ENCODE measurements at places on chromosomes 13 and 19.

GRCh38 chr13:94313321-94313910, 166.1 kb downstream of the DCT start:
- no peak for DNase-seq

DNA sequence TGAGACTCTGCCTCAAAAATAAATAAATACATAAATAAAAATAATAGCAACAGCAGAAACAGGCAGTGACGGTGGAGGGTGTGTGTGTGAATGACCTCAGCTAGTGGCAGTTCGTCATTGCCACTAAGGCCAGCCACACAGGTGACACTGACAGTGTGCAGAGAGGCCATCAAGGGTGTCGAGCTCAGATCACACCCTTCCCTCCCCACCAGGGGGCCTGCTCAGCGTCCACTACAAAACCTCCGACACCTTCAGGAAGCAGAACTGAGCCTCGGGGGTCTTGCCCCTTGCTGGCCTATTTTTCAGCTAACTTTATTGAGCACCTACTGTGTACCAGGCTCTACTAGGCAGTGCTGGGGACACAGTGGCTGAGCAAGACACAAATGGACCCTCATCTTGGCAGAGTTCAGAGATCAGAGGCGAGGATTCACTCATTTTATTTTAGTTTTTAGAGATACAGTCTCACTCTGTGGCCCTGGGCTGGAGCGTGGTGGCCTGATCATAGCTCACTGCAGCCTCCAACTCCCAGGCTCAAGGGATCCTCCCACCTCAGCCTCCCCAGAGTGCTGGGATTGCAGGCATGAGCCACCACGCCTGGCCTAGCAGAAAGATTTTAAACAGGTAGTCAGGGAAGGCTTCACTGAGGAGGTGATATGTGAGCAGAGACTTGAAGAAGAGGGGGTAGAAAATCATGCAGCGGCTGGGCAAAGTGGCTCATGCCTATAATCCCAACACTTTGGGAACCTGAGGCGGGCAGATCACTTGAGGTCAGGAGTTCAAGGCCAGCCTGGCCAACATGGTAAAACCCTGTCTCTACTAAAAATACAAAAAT, 30.3 kb upstream of the SEMA6B start:
- no peak for DNase-seq

DNA sequence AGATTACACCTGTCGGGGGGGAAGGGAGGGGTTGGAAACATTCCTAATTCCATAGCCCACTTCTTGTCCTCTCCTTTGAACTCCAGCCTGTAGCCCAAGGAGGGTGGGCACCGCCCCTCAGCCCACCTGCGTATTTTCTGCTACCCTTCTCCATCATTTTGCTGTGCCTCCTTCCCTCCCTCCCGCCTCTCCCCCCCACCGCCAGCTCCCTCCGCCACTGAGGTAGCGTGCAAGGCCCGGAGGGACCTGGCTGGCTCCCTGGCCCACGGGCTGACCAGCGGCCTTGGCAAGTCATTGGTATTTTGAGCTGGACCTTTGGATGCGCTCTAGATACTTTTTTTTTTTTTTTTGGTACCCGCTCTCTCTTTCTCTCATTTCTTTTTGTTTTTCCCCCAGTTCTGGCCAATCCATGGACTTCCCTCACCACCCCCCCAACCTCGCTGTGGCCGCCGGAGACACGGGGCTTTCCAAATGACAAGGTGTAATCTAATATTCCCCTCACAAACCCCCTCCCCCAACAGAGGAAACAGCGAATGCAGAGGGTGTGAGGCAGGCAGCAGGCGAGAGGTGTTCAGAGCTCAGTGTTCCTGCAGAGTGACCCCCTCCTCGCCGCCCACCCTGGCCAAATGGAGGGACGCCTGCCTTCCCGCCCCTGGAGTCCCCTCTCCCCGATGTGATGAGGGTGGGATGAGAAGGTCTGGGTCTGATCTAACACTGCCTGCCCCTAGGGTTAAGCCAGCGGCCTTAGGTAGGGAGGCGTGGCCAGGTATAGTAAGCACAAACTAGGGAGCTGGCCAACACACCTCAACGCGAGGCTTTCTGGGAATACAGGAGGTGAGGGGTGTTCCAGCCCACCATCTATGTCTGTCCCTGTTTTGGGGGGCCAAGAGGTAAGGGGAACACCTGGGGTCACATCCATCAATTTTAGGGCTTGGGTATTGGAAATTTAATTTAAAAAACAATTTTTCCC, 89.2 kb downstream of the PTPRS start:
- DNase-seq = no peak

DNA sequence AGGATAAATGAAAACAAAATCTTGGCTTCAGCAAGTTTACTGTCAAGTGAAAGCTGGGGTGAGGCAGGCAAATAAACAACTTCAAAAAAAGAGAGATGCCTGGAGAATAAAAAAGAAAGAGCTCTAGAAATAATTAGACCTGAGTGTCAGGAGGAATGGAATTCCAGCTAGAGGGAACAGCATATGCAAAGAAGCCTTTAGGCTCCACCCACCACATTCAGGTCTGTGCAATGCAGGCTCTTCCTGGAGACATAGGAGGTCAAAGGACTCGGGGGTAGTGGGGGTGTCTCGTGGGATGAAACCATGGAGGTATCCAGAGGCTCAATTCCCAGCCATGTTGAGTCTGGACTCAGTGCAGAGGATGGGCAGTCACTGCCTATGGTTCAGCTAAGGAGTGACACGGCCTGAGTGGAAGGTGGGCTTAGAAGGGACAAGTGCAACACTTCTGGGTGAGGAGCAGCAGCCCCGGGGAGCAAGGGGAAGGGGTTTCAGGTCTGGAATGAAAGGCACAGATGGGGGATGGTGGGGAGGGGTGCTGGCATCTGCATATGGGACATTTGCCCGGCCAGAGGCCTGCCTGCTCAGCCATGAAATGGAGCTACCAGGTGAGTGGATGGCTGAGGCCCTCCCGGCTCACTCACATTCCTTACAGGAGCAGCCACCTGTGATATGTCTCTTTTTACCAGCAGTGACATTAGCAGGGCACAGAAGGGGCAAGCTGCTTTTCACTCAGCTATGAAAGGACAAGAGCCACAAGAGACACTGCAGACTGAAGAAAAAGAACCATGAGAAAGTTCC, 12.3 kb downstream of the LATS2 start:
- no peak for DNase-seq

DNA sequence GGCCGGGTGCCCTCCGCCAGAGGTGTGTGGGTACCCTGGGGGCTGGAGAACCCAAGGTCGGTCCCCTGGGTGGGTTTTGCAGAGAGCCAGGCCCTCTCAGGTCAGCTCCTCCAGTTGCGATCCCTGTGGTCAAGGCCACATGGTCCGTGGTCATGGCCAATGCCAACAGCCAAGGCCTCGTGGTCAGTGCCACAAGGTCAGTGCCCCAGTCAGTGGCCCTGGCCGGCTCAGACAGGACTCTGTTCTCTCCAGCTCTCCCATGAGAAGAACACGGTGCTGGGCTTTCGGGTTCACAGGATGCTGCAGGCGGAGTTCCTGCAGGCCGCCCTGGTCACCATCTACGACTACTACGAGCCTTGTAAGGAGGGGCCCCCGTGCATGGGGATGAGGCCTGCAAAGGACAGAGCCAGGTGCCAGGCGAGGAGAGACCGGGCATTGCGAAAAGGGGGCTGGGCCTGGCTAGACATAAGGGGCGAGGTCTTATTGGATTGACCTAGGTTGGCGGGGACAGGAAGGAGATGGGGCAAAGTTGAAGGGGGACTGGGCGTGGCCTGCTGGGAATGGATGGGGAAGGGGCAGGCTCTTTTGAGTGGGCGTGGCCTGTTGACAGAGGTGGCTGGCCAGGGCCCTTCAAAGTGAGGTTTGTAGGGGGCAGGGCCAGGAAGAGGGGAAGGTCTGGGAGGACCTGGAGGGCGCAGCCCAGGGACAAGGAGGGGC, 15.2 kb upstream of the SHFL start:
- no peak for DNase-seq

DNA sequence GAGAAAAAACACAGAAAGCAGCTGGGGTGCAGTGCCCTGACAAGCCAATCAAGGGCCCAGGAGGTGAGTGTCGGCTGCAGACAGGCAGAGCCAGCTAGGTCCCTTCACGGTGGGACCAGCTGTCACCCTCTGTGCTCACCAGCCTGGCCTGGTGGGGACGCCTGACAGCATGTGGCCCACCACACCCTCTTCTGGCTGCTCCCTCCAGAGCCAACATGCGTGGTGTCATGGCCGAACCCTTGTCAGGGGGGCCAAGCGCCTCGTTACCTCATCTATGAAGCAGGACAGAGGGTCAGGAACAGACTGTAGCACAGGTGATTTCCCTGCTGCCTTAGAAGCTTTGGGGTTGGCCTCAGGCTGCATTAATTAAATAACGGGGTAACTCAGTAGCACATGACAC, 40.0 kb upstream of the ISYNA1 start:
- DNase-seq = no peak

DNA sequence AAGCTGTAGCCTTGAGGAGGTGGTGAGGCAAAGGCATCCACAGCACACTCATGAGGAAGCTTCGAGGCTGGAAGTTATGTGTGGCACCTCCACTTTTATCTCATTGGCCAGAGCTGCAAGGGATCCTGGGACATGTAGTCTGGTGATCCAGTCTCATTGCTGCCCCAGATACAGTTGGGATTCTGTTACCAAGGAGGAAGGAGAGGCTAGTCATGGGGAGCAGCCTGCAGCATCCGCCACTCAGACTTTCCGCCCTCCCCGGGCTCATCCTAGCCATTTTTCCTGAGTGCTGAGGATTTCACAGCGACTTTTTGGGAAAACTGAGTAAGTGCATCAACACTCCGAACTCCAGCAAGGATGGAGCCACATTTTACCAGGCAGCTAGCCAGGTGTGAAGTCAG, 74.4 kb downstream of the DPF1 start:
- no peak for DNase-seq

DNA sequence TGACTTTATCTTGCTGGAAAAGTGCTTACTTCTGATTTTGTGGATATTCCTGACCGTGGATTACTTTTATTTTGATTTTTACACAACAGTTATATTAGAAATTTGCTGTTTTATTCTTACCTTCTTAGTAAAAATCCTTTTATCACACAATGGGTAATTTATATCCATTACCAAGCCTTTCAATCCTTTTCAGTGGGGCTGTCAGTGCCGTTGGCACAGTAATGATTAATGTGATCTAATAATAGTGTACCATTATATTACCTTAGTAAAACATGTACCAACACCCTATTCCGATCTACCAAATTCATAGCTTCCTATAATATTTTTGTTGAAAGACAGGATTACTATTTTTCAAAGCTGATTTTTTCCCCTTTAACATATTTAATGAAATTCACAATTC, 87.3 kb upstream of the ZNF536 start:
- no peak for DNase-seq

GRCh38 chr19:29454109-29454508, 71.7 kb upstream of the VSTM2B start:
- DNase-seq = no peak

- DNase-seq = no peak
Measured at GRCh38 chr13:98173431-98174152, 3.5 kb downstream of the RNF113B start.

DNA sequence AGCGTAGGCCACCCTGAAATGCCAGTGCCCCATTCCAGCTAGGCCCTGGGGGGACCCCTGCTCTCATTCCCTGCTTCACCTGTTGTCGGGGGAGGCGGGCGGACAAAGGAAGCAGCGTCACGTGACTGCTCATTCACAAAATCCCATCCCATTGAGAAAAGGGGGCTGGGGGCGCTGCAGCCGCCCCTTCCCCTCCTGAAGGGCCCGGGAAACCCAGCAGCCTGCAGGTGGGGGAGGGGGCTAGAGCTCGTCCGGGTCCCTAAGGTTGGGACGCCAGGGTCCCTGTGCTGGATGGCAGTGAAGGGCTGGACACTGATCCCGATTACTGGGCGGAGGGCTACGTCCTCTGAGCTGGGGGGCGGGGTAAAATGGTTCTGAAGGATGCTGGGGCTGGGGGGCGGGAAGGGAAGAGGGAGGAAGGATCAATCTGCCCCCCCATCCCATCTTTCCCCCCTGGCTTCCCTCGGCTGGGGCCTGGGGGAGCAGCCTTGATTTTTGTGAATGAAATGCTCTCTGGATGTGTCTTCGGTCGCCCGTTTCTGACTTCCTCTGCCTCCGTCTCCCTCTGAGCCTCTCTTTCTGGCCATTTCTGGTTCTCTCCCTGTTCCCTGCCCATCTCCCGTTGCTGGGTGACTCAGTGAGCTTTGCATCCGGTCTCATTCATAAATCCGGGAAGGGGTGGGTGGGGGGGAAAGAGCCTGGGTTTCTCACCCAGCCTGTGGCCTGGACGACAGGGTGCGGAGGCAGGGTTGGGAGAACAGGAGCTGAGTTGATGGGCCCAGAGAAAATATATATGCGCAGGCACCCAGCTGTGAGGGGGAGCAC, 816 bp downstream of the SPRED3 start:
- DNase-seq = no peak

DNA sequence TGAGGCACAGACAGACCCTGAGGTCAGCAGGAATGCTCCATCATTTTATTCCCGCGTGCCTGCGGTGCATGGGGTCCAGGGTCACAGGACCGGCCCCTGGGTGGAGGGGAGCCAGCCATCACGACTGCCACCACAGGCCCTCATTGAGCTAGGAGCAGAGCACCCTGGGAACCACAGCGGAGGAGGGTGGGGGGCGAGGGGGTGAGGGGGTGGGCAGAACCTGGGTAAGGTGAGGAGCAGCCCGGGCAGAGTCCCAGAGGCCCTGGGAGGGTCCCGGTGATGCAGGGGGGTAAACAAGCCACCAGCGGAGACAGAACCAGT, 1.2 kb upstream of the MADCAM1 start:
- DNase-seq = no peak

- no peak for DNase-seq
Measured at GRCh38 chr19:7516878-7517277, 975 bp downstream of the ZNF358 start.

- no peak for DNase-seq
Measured at GRCh38 chr13:94395860-94396259, 83.6 kb downstream of the DCT start.

DNA sequence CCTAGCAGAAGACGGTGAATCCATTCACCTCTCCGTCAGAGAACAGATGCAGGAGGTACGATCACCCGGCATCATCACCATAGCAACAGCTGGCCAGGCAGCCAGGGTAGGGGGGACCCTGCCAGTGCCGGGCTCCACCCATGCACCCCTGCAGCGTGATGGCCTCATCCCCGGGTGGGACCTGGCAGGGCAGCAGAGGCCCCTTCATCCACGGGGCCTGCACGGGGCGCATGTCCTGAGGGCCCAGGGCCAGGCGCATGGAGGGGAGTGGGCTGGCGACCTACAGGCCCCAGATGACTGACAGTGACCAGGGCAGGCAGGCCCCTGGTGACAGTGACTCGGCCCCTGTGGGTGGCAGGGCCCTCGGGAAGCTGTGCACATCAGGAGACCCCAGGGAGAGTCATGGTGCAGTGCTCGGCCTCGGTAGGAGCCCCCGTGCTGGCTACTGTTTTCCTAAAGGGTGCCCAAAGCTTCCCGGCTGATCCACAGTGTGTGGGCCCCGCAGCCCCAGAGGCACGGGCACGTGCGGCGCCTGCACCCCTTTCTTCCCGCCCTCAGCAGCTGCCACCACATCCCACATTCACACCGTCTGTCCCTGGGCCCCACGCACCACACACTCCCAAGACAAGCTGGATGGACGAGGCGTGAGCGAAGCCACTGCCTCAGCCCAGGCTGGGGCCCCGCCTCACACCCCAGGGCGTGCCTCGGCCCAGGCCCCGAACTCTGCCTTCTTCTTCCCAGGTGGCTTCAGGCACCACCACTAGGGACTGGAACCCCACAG, 4.8 kb downstream of the RNF126 start:
- DNase-seq = no peak

- DNase-seq = no peak
Measured at GRCh38 chr19:39518975-39519374, 4.0 kb downstream of the SELENOV start.
